ENCODE measurements at places on chromosomes 16 and 17. TPM values are rescaled to one million over a fixed set of nuclear protein-coding genes. Genes with fewer than 3 reads are reported as not detected.

PPL gene
- total RNA-seq = 3.2 TPM

CACNG5 gene
- total RNA-seq = not detected

DGKE gene
- 10.0 TPM for total RNA-seq

CA4 gene
- total RNA-seq = 31.1 TPM

CDC42EP4 gene
- 5.4 TPM for total RNA-seq

ABCA5 gene
- total RNA-seq = 21.0 TPM

ENPP7 gene
- not detected for total RNA-seq

TEDC2 gene
- 2.1 TPM for total RNA-seq

HSPB9 gene
- total RNA-seq = not detected

Data from dermis lymphatic vessel endothelial cell (primary cell).